Kidney epithelial cell (primary cell): ENCODE measurements at places on chromosomes 4 and X. TPM values are rescaled to one million over a fixed set of nuclear protein-coding genes. Genes with fewer than 3 reads are reported as not detected.

Gene PITX2
- total RNA-seq: 0.29 and 1.3 TPM in 2 replicates

Gene UGT2B15
- not detected in 2 replicates for total RNA-seq

Gene ZNF711
- total RNA-seq: 9.9 and 10.3 TPM in 2 replicates

Gene IL13RA2
- 0.25 and 1.3 TPM in 2 replicates for total RNA-seq

Gene CCNA2
- total RNA-seq: 7.2 and 9.2 TPM in 2 replicates

Gene CCDC160
- total RNA-seq: 0.21 and 0.63 TPM in 2 replicates
